ENCODE measurements at places on chromosomes 6 and 20.

DNA sequence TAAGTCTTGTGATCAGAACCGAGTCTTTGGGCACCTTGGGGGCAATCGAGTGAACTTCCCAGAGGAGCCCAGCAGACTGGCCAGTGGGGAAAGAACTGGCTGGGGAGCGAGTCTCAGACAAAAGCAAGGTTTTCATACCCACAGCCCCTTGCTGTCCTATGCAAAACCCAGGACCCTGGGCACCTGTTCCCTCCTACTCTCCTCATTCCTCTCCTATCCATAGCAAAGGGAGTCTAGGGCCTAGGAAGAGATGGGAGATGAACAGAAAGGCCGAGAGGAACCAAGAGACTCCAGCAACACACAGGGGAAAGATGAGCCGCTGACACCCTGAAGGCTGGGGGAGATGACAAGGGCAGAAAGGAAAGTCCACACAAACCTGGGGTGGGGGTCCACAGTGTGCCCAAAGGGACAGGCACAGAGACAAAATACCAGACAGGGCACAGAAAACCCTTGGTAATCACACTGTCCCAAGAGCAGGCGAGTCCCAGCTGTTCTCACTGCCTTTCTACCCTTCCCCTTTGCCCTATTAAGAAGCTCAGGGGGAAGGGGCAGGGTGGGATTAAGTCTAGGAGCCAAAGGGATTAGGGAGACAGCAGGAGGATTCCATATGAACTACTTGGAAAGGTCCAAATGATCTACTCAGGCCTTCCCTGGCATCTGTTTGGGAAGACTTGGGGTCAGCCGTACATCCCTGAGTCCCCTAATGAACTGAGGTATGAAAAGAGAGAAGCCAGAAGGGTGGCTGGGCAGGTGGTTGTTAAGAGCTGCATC is 6.5 kb downstream of the PPP1R18 start:
- no peak for DNase-seq

DNA sequence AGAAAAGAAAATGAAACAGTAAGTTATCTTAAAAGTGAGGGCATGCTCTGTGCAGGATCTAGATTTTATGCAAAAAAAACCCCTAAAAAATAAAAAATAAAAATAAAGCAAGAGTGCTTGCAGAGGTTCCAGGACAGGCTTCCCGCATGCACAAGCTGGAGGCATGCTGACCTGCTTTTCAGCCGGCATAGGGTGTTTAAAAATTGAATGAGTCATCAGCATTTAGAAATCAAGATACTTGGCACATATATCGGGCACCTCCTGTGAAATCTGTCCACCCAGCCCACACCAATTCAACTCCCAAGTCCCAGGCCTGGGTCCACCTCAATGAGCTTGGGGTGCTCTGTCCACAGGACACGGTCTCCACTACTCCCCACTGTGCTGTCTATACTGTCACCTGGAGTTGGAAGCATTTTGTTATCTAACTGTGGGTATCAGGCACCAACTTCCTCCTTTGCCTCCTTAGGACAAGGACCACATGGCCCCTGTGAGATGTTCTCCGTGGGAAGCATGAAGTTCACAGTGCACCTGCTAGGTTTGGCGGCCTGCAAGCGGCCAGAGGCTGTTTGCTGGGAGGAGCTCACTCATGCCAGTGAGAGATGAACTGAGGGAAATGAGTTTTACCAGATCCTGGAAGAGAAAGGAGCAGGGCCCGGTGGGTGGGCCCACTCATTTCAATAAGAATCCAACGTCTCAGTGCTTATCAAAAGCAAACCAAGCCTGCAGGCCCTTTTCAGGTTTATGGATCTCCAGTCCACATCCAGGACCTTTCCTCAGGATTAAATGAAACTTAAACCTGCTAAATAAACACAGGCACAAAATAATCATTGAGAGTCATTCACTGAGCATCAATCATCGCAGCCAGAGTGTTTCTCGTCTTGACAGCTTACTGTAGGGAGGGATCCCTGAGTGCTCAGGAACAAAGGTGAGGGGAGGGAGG is 121.1 kb downstream of the FOXA2 start:
- no peak for DNase-seq

GRCh38 chr20:1083431-1084080 is 34.8 kb upstream of the PSMF1 start:
- no peak for DNase-seq

DNA sequence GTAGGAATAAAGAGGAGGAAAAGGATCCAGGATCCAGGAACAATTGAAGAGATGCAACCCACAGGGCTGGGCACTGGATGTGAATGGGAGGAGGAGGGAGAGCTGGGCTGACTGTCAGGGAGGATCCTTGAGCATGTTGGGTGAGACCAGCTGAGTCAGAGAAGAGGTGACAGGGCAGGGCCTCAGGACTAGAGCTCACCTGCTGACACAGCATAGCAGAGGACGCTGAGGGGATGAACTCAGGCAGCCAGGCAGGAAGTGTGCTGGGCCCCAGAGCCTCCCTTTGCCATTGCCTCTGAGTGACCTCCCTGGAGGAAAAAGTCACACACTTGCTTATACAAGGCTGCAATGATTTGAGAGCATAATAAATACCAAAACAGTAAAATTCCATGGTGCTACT is 72.3 kb downstream of the ZNF133 start:
- DNase-seq: no peak

DNA sequence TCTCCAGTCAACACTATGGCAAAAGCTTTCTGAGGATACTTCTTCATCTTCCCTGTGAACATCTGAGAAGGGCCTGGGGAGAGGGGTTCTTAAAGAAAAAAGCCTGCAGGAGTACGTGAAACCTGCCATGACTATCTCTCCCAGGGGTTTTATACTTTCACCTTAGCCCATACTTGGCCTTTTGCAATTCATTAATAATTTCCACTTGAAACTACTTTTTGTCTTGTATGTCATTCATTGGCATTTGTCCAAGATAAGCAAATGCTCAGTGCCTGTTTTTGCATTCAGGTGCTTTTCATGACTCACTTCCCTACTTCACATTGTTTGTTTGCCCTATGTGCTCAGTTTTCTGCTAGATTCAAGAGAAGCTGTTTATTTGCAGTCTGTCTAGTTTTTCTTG is 580.3 kb upstream of the GJE1 start:
- DNase-seq: peak; percentile 18

DNA sequence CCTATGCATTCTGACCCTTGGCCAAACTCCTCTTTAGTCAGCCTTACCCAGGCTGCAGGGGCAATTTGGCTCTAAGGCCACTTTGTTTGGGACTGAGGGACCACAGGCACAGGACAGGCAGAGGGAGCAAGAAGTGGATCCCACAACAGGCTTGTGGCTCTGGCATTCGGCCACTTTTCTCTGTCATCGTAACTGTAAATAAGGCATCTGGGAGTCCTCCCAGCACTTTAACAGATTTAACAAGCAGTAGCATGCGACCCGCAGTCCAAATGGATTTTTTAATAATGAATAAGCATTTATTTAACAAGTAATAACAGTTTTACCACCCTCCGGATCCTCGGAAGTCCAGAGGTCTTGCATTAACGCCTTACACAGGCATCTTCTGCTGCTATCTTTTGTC is 16.1 kb upstream of the CDH22 start:
- no peak for DNase-seq

DNA sequence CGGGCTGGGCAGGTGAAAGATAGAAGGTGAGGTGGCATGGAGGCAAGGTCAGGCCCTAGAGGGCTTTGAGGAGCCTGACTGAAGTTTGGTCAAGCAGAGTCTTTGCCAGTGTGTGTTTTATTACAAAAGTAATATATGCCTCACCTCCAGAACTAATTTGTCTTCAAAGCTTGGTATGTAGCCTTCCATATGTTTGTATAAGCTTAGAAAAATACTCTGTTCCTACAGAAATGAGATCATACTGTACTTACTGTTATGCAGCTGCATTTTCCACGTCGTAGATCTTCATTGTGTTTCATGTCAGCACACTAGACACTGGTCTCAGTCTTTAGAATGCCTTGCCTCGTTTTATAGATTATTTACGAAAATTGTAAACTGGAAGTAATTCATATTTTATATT is 61.8 kb downstream of the ANKS1A start:
- DNase-seq: no peak

- DNase-seq: no peak
Measured at GRCh38 chr6:31794866-31795615, 511 bp downstream of the VARS1 start.
